ENCODE measurements at places on chromosomes 3 and 15. TPM values are rescaled to one million over a fixed set of nuclear protein-coding genes. Genes with fewer than 3 reads are reported as not detected.
A peak's percentile ranks its signal among the peaks of the same experiment; 100 is the strongest.

GRCh38 chr3:16720367-16720940 is 115.2 kb upstream of the DAZL start:
- no peak for DNase-seq
- H3K27me3 ChIP-seq, result no peaks in the 10 kb centered on the region
- no peak overlapping the region for H3K4me3 ChIP-seq
- no peaks in the 10 kb centered on the region for H3K36me3 ChIP-seq
- no peaks in the 10 kb centered on the region for H3K4me1 ChIP-seq
- H3K27ac ChIP-seq, result no peak overlapping the region

GRCh38 chr15:93036951-93037819 is 51.8 kb downstream of the RGMA start:
- peaks cover 14% of the 10 kb centered on the region for H3K4me1 ChIP-seq
- H3K27ac ChIP-seq, result peak overlapping the region; percentile 13
- no peaks in the 10 kb centered on the region for H3K27me3 ChIP-seq
- no peak overlapping the region for H3K4me3 ChIP-seq
- H3K36me3 ChIP-seq, result no peaks in the 10 kb centered on the region

GRCh38 chr15:77342807-77343206 is 77.1 kb downstream of the PEAK1 start:
- peaks cover 15% of the 10 kb centered on the region for H3K36me3 ChIP-seq
- no peaks in the 10 kb centered on the region for H3K27me3 ChIP-seq
- H3K4me1 ChIP-seq, result peaks cover 41% of the 10 kb centered on the region
- DNase-seq, result no peak
- no peak overlapping the region for H3K4me3 ChIP-seq

CCR8 gene
- not detected for total RNA-seq

GRCh38 chr15:65450556-65450955 is 27.8 kb upstream of the IGDCC4 start:
- peaks cover 14% of the 10 kb centered on the region for H3K36me3 ChIP-seq
- no peak overlapping the region for H3K4me3 ChIP-seq
- no peak for DNase-seq
- no peaks in the 10 kb centered on the region for H3K27me3 ChIP-seq

- no peak for DNase-seq
- no peaks in the 10 kb centered on the region for H3K27me3 ChIP-seq
- no peaks in the 10 kb centered on the region for H3K36me3 ChIP-seq
- no peak overlapping the region for H3K27ac ChIP-seq
- peaks cover 9% of the 10 kb centered on the region for H3K4me1 ChIP-seq
These were observed 154.8 kb downstream of the PLCL2 start for GRCh38 chr3:17039594-17039993.

AKAP13 gene
- total RNA-seq, result 81.3 TPM

MESP2 gene
- 0.36 TPM for total RNA-seq

GRCh38 chr15:28955993-28956421 is 70.2 kb downstream of the APBA2 start:
- H3K27me3 ChIP-seq, result no peaks in the 10 kb centered on the region
- no peak overlapping the region for H3K27ac ChIP-seq
- no peak for DNase-seq

PGBD4 gene
- 1.6 TPM for total RNA-seq

- peak overlapping the region; percentile 88 for H3K27ac ChIP-seq
- H3K27me3 ChIP-seq, result no peaks in the 10 kb centered on the region
- DNase-seq, result no peak
- H3K36me3 ChIP-seq, result no peaks in the 10 kb centered on the region
- H3K4me1 ChIP-seq, result peaks cover 40% of the 10 kb centered on the region
These were observed 408.2 kb upstream of the THBS1 start for GRCh38 chr15:39172380-39173281.

- H3K27ac ChIP-seq, result no peak overlapping the region
- H3K4me1 ChIP-seq, result no peaks in the 10 kb centered on the region
- no peak overlapping the region for H3K4me3 ChIP-seq
- DNase-seq, result no peak
These were observed 31.7 kb downstream of the HACD3 start for GRCh38 chr15:65561934-65562333.

GRCh38 chr3:132605374-132605792 is 8.3 kb downstream of the ACKR4 start:
- peaks cover 21% of the 10 kb centered on the region for H3K4me1 ChIP-seq
- DNase-seq, result no peak
- H3K4me3 ChIP-seq, result no peak overlapping the region
- H3K27ac ChIP-seq, result peak overlapping the region; percentile 82
- H3K36me3 ChIP-seq, result peaks cover 26% of the 10 kb centered on the region

DNA sequence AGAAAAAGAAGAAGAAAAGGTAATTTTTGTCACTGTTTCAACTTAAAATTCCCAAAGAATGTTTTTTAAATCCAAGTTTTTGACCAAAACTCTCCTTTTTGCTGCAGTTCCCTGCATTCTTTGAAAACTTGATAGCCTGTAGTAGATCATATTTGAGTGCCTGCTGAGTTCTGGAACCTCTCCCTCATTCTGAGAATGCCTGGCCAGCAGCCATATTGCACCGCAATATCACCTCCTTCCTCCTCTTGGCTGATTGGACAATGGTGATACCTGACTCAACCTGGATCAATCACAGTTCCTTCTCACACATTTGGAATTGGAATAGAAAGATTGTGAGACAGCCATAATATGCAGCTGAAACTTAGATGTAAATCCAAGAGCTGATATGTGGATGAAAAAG is 97.6 kb upstream of the GAP43 start:
- peaks cover 6% of the 10 kb centered on the region for H3K36me3 ChIP-seq
- no peak overlapping the region for H3K27ac ChIP-seq
- H3K4me3 ChIP-seq, result no peak overlapping the region
- H3K4me1 ChIP-seq, result peaks cover 6% of the 10 kb centered on the region
- no peaks in the 10 kb centered on the region for H3K27me3 ChIP-seq

CAMK2N2 gene
- total RNA-seq, result 3.9 TPM

- peaks cover 13% of the 10 kb centered on the region for H3K4me1 ChIP-seq
- no peak for DNase-seq
- no peak overlapping the region for H3K27ac ChIP-seq
- H3K27me3 ChIP-seq, result no peaks in the 10 kb centered on the region
These were observed 45.1 kb downstream of the EFCAB12 start for GRCh38 chr3:129383292-129383860.

PRR20G gene
- total RNA-seq, result not detected

DNA sequence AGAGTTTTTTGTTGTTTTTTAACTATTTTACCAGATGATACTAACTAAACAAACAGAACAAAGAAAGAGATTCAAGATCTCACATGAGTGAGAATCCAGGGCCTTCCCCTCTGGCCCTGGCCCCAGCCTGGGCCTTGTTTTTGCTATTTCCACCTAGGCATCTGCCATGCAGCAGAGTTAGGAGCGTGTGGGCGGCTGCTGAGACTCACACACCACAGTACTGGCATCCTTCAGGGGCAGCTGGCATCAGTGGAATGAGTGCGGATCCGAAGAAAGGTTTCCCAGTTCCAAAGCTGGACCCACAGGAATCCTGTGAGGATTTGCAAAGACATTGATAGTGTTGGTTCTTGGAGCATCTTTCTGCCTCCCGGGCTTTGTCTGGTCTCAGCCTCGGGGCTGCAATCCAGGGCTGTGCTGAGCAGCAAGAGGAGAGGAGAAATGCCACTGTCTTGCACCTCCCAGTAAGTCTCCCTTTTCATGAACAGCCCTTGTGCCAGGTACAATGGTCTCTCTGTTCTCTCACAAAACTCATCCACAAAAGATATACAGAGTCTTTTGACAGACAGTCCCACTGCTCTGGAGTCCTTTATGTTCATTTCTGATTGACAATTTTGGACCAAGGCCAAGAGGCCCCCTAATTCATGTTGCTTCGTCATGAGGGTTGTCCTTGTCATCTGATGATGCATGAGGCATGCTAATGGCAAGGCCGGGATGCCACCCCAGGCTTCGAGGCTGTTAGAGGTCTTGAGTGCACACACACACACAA is 46.6 kb downstream of the APH1B start:
- peak overlapping the region; percentile 59 for H3K27ac ChIP-seq
- no peaks in the 10 kb centered on the region for H3K27me3 ChIP-seq
- peaks cover 14% of the 10 kb centered on the region for H3K4me1 ChIP-seq
- no peaks in the 10 kb centered on the region for H3K36me3 ChIP-seq

- H3K27ac ChIP-seq, result peak overlapping the region; percentile 77
- H3K4me3 ChIP-seq, result no peak overlapping the region
- DNase-seq, result no peak
These were observed 12.4 kb downstream of the GLYCTK start for GRCh38 chr3:52299879-52300611.

SPATA12 gene
- not detected for total RNA-seq

GRCh38 chr3:191139736-191140135 is 59.3 kb upstream of the OSTN start:
- no peaks in the 10 kb centered on the region for H3K27me3 ChIP-seq
- H3K36me3 ChIP-seq, result no peaks in the 10 kb centered on the region
- DNase-seq, result no peak
- H3K4me1 ChIP-seq, result peaks cover 20% of the 10 kb centered on the region
- no peak overlapping the region for H3K4me3 ChIP-seq

- H3K36me3 ChIP-seq, result no peaks in the 10 kb centered on the region
- no peak overlapping the region for H3K4me3 ChIP-seq
- H3K4me1 ChIP-seq, result no peaks in the 10 kb centered on the region
- no peak for DNase-seq
These were observed 71.8 kb downstream of the FGF7 start for GRCh38 chr15:49494842-49495241.

DNA sequence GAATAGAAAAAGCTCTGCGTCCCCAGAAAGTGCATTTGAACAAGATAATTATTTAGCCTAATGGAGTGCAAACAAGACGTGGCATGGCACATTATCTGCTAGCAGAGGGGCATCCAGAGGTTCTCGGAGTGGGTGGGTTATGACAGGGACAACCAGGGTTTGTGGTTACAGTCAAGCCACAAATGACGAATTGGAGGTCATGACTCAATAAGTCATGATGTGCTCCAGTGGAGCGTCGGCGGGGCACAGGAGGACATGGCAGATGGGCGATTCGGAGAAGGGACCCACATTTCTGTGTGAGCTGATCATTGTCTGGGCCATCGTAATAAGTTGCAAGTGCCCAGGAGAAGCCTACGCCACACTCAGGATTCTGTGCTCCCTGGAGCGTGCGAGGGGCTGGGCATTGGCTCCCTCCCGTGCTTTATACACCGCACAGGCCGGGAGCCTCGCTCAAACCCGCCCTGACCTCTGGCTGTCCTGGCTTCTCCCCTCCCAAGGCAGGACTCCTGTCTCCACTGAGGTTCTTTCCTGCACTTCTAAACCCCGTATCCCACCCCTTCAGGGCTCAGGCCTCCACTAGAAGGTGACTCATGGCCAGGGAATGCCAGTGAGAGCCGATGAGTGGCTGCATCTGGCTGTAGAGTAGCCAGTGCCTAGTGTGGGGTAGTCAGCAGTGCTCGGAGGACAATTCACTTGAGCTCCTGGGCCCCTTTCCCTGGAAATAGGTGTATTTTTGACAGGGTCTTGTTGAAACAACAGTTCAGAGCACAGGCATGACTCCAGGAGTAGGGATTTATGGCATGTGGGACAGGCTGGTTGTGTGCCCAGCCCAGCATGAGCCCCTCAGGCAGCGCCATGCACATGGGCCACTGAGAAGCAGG is 67.4 kb downstream of the GRIP2 start:
- no peaks in the 10 kb centered on the region for H3K27me3 ChIP-seq
- H3K4me3 ChIP-seq, result no peak overlapping the region
- DNase-seq, result peak; percentile 72
- peak overlapping the region; percentile 89 for H3K27ac ChIP-seq
- H3K36me3 ChIP-seq, result peaks cover 11% of the 10 kb centered on the region
- peaks cover 32% of the 10 kb centered on the region for H3K4me1 ChIP-seq

- no peaks in the 10 kb centered on the region for H3K27me3 ChIP-seq
- no peak for DNase-seq
- no peaks in the 10 kb centered on the region for H3K36me3 ChIP-seq
- H3K27ac ChIP-seq, result no peak overlapping the region
These were observed 91.2 kb downstream of the EOMES start for GRCh38 chr3:27630885-27631284.

DNA sequence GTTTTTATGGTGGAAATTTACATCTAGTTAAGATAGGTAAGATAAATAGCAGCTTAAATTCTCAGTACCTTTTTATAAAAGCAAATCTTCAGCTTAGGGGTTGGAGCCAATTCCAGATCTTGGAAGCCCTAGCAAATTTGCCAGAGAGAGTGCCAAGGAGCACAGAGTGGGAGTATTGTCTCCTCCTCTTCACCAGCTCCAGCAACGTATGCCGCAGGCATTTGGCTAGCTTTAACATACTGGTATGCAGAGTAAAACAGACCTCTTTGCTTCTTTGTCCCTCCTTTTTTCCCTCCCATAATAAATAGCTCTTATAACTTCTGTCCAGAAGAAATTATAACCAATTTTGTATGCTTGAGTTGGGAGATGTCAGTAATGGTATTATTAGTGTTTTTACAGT is 140.4 kb downstream of the DIPK2A start:
- DNase-seq, result no peak
- peaks cover 12% of the 10 kb centered on the region for H3K4me1 ChIP-seq
- no peak overlapping the region for H3K27ac ChIP-seq
- no peaks in the 10 kb centered on the region for H3K36me3 ChIP-seq
- no peak overlapping the region for H3K4me3 ChIP-seq

DNA sequence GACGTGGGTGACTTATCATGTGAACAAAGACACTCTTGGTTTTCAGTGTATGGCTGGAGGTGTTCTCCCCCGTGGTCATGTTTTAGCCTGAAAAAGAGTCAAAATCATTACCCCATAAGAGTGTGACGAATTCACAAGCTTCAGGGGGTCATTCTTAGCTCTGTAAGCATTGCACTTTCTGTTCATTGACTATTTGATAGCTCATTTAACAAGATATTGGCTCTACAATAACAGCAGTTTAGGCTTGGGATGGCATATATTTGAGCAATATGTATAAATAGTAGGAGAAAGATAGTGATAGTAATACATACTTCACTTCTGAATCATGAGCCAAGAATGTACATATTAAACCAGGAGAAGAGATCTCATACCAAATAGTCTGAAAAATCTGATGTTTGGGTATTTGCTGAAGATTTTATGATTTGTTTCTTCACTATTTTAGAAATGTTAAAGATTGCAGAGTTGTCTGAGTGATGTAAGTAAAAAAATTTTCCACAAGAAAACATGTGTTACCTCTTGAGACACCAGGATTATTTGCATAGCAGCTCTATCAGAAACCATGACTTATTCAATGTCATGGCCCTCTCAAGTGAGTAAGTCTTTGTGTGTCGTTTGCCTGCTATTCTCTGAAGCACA is 996.0 kb downstream of the OTOL1 start:
- peaks cover 17% of the 10 kb centered on the region for H3K4me1 ChIP-seq
- DNase-seq, result no peak
- peaks cover 4% of the 10 kb centered on the region for H3K36me3 ChIP-seq
- H3K27ac ChIP-seq, result peak overlapping the region; percentile 52
- no peaks in the 10 kb centered on the region for H3K27me3 ChIP-seq
- H3K4me3 ChIP-seq, result no peak overlapping the region

ABHD5 gene
- 12.7 TPM for total RNA-seq

GRCh38 chr3:99765042-99765942 is 52.4 kb upstream of the CMSS1 start:
- peaks cover 18% of the 10 kb centered on the region for H3K36me3 ChIP-seq
- no peak overlapping the region for H3K4me3 ChIP-seq
- DNase-seq, result no peak
- H3K27ac ChIP-seq, result peak overlapping the region; percentile 68
- H3K27me3 ChIP-seq, result no peaks in the 10 kb centered on the region

GRCh38 chr15:69722924-69723323 is 270.3 kb downstream of the RPLP1 start:
- peaks cover 22% of the 10 kb centered on the region for H3K27me3 ChIP-seq
- no peak for DNase-seq
- no peak overlapping the region for H3K4me3 ChIP-seq
- H3K27ac ChIP-seq, result no peak overlapping the region

Data from chondrocyte (in vitro differentiated cells).